ENCODE measurements at places on chromosomes 16 and 17.

DNA sequence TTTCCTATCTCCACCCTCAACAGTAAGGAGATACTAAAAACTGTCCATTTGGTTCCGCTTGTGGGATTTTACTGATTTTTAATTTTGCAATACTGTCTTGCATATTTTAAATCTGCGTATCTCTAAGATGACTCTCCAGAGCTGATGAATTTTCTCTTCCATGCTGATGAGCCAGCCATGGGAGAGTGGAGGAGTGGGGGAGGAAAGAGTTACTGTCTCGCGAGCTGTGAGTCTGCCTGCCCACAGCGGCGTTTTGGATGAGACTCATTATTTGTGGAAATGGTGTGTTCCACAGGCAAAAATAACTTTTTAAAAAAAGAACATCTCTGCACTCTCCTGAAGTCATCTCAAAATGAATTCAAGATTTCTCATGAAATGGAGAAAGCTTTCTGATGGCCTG is 34.6 kb upstream of the MYOCD start:
- DNase-seq = no peak

DNA sequence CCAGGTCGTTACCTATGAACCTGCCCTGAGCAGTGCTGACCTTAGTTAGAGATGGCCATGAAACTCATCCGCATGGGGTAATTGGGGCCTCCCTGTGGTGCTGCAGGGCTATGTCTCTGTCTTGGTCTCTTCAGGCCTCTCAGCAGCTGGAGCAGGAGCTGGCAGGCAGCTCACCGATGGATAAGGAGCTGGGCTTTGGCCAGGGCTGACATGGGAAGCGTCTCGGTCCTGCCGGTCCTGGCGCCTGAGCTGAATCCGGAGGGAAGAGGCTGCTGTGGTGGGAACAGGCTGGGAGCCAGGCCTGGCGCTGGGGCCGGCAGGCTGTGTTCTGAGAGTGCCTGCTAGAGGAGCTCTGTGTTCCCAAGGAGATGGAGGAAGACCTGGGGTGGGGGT is 10.1 kb downstream of the IL32 start:
- DNase-seq = no peak

- no peak for DNase-seq
These were observed 27.2 kb upstream of the CEP20 start for GRCh38 chr16:15915555-15916081.

GRCh38 chr17:50467855-50468303 is 801 bp downstream of the CHAD start:
- DNase-seq = no peak

GRCh38 chr17:14341866-14342265 is 41.0 kb downstream of the HS3ST3B1 start:
- peak; percentile 52 for DNase-seq

GRCh38 chr17:36481829-36482228 is 4.7 kb upstream of the ZNHIT3 start:
- DNase-seq = no peak

DNA sequence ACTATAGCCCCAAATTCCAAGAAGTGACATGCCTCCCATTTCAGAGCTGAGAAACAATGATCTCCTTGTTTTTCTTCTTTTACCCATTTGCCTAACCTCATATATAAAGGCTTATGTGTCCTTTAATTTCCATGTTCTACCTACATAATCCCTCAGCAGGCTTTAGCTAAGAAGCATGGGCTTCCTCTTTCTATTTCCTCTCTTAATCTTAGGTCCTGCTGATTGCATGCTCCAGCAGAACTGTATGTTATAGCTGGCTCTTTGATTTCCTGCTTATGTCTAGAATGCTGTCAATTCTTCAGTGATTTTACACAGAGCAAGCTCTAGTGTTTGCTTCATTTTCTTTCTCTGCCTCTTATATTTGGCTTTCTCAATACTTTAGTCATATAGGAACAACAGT is 151.7 kb upstream of the COX10 start:
- no peak for DNase-seq

DNA sequence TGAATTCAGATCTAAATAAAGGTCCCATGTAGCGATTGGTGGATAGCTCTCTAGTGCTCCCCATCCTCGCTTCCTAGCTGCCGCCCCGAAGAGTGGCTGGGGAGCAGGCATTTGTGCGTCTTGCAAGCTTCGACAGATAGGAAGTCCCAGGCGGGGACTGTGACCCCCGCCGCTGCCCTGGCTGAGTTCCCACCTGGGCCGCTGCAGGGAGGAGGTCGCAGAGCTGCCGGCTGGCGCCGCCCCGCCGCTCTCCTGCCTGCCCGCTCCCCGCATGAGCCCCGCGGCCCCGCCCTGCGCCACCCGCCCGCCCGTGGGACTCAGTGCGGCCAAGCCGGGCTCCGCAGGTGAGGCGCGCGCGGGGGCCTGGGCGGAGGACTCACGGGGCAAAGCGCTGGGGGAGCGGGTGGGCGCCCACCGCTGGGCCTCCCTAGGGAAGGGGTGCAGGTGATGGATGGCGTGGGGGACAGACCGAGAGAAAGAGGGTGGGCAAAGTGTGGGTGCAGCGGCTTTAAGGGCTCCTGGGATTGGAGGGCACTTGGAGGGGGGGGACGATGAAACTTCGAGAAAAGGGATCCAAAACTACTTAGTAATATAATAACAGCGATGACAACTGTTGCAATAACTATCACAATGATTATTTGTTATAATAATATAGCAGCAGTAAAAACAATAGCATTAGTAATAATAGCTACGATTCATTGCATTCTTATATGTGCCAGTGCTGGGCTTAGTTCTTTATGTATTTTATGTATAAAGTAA is at the start of gene OTOA:
Gene OTOA (plus strand): TSS at position 80 of the 759 bp plus-strand sequence. CDS start 14,547 bp downstream, outside the sequence.
- peak; percentile 42 for DNase-seq

- DNase-seq = no peak
These were observed 488.9 kb downstream of the CDH13 start for GRCh38 chr16:83115491-83116232.

DNA sequence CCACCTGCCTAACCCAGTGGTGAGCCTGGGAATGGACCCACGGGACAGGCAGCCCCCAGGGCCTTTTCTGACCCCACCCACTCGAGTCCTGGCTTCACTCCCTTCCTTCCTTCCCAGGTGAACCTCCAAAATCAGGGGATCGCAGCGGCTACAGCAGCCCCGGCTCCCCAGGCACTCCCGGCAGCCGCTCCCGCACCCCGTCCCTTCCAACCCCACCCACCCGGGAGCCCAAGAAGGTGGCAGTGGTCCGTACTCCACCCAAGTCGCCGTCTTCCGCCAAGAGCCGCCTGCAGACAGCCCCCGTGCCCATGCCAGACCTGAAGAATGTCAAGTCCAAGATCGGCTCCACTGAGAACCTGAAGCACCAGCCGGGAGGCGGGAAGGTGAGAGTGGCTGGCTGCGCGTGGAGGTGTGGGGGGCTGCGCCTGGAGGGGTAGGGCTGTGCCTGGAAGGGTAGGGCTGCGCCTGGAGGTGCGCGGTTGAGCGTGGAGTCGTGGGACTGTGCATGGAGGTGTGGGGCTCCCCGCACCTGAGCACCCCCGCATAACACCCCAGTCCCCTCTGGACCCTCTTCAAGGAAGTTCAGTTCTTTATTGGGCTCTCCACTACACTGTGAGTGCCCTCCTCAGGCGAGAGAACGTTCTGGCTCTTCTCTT is 2.6 kb upstream of the STH start:
- no peak for DNase-seq

DNA sequence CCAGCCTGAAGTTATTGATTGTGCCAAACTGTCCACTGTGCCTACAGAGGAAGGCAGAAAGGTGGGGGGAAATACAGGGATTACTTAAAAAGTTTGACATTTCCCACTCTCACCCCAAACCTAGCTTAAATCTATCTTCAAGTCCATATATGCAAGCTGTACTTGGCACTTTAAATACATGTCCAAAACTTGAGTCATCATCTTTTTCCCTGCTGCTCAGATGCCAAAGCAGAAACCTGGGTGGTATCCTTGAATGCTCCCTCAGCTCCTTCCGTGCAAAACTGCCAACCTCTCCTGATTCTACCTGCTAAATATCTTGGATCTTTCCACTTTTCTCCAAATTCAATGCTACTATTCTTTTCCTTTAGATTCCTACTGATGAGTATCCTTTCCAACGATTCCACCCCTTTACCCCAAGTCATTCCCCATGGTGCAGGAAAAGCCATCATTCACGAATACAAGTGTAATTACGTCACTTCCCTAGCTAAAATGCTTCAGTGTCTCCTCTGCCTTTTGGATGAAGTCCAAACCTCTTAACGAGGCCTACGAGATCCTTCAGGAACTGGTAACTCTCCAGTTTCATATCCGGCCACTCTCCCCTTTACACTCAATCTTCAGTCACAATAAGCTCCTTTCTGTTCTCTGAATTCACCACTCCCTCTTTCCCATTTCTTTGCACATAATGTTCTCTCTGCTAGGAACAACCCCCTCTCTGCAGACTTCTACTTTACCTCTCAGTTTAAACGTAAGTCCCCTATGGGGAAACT is 9.3 kb downstream of the BECN1 start:
- DNase-seq = no peak

DNA sequence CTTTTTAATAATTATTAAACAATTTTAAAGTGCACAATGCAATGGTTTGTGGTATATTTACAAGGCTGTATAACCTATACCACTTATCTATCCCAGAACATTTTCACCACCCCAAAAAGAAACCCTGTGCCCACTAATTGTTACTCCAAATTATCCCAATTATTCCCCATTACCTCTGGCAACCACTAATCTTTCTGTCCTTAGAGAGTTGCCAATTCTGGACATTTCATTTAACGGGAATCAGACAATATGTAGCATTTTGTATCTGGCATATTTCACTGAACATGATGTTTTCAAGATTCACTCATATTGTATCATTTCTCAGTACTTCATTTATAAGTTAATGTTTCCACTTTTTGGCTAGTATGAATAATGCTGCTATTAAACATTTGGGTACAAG is 103.1 kb upstream of the NACA2 start:
- no peak for DNase-seq
